ENCODE measurements at places on chromosomes 5 and 9. TPM values are rescaled to one million over a fixed set of nuclear protein-coding genes. Genes with fewer than 3 reads are reported as not detected.

Gene C5orf52
- total RNA-seq: not detected

Gene NEUROG1
- not detected for total RNA-seq

Gene ANXA2R
- total RNA-seq: 2.5 TPM

Gene HMCN2
- 0.09 TPM for total RNA-seq

Gene TAF11L10
- total RNA-seq: not detected

Gene NOXA1
- 1.4 TPM for total RNA-seq

Gene EQTN
- total RNA-seq: not detected

Gene SYK
- 0.01 TPM for total RNA-seq

Gene FOXD4L5
- 0.10 TPM for total RNA-seq

Gene BARHL1
- not detected for total RNA-seq

Gene CACNA1B
- total RNA-seq: 0.07 TPM

Gene OR1J2
- not detected for total RNA-seq

Measured in A549 treated with DMSO at 1 μM for 4 hours (cell line).